ENCODE measurements at places on chromosomes 13 and 19.

- no peak for DNase-seq
These were observed 38.2 kb downstream of the MZT1 start for GRCh38 chr13:72689181-72689696.

DNA sequence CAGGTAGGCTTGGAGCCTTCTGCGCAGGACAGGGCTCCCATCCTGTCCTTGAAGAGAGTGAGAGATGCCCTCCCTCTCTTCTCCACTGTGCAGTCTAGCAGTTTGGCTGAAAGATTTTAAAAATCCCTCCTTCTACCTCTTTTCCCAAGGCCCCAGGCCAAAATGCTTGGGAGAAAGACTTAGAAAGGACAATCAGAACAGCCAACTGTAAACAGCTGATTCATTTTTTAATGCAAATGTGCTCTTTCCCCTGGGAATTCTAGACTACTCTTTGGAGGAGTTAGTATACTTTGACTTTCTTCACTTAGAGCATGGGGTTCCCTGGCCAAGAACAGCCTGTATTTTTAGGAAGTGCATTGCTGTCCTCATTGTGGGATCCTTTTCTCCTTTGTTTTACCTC lies 398.9 kb downstream of the GPC6 start:
- DNase-seq: no peak

- no peak for DNase-seq
These were observed 13.2 kb upstream of the UQCR11 start for GRCh38 chr19:1618157-1619093.

DNA sequence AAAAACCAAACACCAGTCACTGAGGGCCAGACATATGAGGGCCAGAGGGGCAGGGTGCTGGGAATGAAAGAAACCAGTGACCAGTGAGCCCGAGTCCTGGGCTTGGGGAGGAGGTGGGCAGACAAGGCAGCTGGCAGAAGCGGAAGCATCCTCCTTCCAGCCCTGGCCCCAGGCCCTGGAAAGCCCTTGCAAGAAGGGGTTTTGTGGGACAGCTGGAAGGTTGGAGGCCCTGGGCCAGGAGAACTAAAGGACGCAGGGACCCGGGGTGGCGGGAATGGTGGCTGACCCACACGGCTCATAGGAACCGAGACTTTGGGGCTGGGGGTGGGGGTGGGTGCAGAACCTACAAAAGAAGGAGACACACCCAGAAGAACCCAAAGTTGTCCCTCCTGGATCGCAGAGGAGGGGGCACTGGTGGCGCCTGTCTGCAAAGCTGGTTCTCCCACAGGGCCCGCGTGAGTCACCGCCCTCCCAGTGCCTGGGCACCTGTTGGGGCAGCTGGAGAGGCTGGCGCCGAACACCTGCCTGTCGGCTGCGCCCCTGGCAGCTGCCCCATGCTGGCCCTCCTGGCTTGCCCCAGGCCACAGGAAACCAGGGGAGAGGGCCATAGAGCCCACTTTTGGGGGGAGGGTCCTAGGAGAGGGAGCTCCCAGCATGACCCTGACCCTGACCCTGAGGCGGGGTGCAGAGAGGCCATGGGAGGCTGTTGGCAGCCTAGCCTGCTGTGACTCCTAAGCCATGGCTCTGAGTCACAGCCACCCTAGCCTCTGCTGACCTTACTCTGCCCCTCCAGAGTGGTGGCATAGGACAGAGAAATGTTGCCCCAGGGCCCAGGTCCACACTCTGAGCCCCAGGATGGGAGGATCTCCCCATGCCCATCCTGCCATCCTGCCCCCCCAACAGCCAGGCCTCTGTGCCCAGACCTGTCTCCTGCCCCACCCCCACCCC lies 802 bp downstream of the DMPK start:
- peak; percentile 6 for DNase-seq

DNA sequence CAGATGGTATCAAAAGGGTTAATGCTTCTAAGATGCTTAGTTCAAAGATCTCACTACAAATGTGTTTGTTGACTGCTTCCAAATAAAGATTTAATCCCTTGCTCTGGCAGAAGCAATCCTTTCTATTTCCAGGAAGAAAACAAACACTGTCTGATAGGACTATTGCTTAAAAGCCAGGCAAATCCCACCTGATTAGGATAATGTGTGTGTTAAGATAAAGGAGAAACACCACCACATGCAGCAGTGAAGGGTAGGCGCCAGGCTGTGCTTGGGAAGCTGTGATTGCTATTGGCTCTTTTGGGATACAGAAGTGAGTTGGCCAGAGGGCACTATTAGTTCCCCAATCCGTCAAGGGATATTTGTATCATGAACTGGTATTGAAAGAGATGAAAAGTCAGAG lies 62.8 kb upstream of the LRCH1 start:
- no peak for DNase-seq

GRCh38 chr19:35294328-35294727 lies 2.4 kb downstream of the MAG start:
- no peak for DNase-seq

DNA sequence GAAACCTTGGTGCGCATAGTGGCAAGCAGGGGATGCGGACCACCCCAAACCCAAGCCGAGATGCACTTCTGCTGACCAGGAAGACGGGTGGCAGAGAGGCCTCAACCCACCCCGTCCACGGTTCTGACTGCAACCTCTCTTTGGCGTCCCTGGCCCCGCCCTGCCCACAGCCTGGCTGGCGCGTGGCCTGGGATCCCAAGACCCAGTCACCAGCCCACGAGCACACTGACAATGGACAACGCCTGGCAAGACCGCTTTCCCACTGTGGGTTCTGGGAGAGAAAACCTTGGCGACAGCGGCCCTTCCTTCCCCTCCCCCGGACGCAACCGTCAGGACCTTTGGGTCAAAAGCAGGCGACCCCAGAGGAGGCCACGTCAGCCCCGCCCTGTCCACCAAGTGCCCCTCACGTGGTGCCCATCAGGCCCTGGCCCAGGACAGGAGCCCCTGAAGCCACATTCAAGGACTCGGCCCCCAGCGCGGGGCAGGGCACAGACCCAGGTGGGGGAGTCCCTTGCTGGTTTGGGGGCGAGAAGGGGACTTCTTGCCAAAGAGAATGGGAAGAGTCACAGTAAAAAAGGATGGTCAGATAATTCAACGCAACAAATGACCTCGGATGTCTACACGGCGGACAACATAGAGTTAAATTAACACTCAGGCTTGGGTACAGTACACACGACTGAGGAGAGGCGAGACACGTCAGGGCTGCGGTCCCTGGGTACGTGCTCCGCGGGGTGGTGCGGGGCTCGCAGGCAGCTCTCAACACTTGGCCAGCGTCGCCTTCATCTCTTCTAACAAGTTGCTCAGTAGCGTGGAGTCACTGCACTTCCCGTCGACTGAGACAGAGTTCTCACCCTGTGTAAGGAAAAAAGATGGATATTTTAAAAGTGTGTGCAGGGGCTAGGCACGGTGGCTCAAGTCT lies 5.0 kb downstream of the IZUMO4 start:
- DNase-seq: no peak

GRCh38 chr13:45047394-45048310 lies 58.3 kb downstream of the GPALPP1 start:
- DNase-seq: peak; percentile 24

GRCh38 chr13:79060216-79060615 lies 345.8 kb downstream of the RBM26 start:
- DNase-seq: no peak
